ENCODE measurements at places on chromosomes 16 and 17. TPM values are rescaled to one million over a fixed set of nuclear protein-coding genes. Genes with fewer than 3 reads are reported as not detected.
A peak's percentile ranks its signal among the peaks of the same experiment; 100 is the strongest.

DNA sequence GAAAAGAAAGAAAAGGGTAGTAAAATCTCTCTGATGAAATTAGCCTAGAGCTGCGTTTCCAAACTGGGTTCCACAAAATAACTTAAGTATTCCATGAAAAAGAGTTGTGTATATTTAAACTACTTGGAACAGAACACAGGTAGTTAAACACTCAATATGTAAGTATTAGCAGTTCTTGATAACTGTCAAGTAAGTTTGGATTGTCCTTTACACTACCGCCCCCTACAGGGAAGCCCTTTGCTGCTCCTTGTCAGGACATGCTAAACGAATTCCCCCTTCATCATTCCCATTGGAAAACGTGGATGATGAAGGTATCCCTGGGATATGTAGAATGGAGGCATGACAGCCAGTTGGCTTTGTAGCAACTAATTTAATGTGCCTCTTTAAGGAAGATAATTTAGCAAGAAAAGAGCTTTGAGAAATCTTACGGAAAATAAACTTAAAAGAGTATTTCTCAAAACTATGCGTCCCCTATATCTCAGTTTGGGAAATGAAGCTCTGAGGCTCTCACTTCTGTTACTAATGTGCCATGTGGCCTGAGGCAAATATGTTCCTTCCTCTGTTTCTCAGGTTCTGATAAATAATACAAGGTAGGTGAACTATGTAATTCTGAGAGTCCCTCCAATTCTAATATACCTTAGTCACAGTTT, 18.8 kb downstream of the NCBP3 start:
- peak; percentile 75 for DNase-seq
- H3K36me3 ChIP-seq = peaks cover 68% of the 10 kb centered on the region
- H3K4me3 ChIP-seq = no peak overlapping the region

DNA sequence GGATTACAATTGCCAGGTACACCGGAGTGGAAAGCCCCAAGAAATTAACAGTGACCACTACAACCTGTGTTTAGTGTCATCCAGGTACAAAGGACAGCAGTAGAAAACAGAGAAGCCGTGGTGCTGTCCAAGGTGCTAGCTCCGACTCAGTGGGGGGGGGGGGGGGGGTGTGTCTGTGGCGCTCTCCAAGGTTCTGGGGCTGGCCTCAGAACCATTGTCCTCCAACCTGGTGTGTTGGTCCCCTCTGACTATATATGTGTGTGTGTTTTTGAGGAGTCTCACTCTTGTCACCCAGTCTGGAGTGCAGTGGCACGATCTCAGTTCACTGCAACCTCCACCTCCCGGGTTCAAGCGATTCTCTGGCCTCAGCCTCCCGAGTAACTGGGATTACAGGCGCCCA, 5.8 kb upstream of the ZNF23 start:
- no peaks in the 10 kb centered on the region for H3K4me1 ChIP-seq
- no peaks in the 10 kb centered on the region for H3K27me3 ChIP-seq
- H3K36me3 ChIP-seq = no peaks in the 10 kb centered on the region

The OR1F1 gene
- not detected for total RNA-seq

DNA sequence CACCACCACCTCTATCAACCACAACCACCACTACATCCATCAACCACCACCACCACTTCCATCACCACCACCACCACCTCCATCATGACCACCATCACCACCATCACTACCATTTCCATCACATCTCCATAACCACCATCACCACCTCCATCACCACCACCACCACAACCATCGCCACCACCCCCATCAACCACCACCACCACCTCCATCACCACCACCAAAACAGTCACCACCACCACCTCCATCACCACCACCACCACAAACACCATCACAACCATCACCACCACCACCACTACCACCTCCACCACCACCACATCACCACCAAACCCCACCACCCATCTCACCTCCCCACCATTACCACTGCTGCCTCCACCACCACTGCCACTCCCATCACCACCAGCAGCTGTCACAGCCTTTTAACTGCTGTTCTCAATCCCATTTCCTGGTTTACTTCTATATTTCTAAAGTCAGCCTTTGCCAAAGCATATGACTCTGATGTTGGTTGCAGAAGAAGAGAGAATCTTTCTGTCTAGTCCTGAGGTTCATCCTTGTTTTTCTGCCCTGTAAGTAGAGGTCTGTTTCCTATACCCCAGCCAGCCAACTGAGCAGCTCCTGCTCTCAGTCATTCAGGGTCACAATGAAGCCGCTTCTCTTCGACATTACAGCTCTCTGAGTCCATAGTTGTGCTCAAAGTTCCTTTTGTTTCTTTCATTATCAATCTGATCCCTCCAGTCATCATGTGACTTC, 14.0 kb downstream of the MARCHF10 start:
- DNase-seq = no peak
- no peaks in the 10 kb centered on the region for H3K4me1 ChIP-seq
- no peaks in the 10 kb centered on the region for H3K27me3 ChIP-seq
- no peak overlapping the region for H3K27ac ChIP-seq
- H3K4me3 ChIP-seq = no peak overlapping the region

- no peaks in the 10 kb centered on the region for H3K4me1 ChIP-seq
- no peaks in the 10 kb centered on the region for H3K36me3 ChIP-seq
- H3K4me3 ChIP-seq = no peak overlapping the region
- DNase-seq = no peak
Observed at GRCh38 chr17:61809816-61810392, 53.4 kb downstream of the BRIP1 start.

DNA sequence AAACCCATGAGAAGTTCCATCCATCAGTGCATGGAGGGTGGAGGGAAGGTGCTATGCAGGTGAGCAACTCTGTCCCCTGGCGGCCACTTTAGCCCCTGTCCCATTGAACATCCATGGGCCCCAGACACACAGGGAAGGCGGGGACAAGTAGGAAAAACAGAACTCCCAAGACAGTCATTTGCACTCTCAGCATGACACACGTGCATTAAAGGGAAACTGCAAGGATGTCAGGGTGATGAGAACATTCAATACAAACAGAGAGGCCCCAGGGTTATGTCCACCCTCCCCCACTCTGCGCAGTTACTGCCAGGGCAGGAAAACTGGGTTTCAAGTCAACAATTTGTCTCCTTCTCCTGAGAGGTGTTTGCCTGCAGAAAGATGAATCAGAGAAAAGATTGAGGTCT, 44.0 kb upstream of the AKTIP start:
- no peak overlapping the region for H3K4me3 ChIP-seq
- peak; percentile 71 for DNase-seq
- no peaks in the 10 kb centered on the region for H3K4me1 ChIP-seq
- H3K27me3 ChIP-seq = peaks cover 6% of the 10 kb centered on the region

The ATP1B2 gene
- 15.4 TPM for total RNA-seq

- no peak for DNase-seq
- H3K27ac ChIP-seq = no peak overlapping the region
- H3K27me3 ChIP-seq = no peaks in the 10 kb centered on the region
- no peak overlapping the region for H3K4me3 ChIP-seq
Observed at GRCh38 chr17:55634702-55635101, 88.0 kb downstream of the TMEM100 start.

- no peak overlapping the region for H3K4me3 ChIP-seq
- no peaks in the 10 kb centered on the region for H3K27me3 ChIP-seq
- peaks cover 5% of the 10 kb centered on the region for H3K4me1 ChIP-seq
- DNase-seq = no peak
Observed at GRCh38 chr16:14464192-14464591, 165.9 kb downstream of the PARN start.

GRCh38 chr17:39208893-39209292, 8.8 kb downstream of the RPL19 start:
- peaks cover 13% of the 10 kb centered on the region for H3K36me3 ChIP-seq
- H3K4me1 ChIP-seq = no peaks in the 10 kb centered on the region
- no peak overlapping the region for H3K27ac ChIP-seq
- no peak for DNase-seq
- H3K27me3 ChIP-seq = no peaks in the 10 kb centered on the region
- H3K4me3 ChIP-seq = no peak overlapping the region

DNA sequence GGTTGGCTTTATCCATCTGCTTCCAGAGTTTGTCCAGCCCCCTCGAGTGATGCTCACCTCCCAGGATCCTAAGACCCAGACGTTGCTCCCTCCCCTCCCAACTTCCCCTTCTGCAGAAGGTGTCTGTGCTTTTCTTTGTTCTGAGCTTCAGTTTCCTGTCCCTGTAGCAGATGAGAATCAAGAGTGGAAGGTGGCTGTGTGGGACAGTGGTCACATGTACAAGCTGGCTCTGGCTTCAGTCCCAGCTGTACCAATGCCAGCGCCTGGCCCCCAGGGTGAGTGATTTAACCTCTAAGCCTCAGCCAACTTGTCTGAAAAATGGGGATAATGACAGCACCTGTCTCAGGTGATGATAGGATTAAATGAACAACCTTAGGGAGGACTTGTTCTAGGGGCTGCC, 7.7 kb downstream of the PRR15L start:
- H3K36me3 ChIP-seq = no peaks in the 10 kb centered on the region
- H3K4me3 ChIP-seq = no peak overlapping the region
- H3K27me3 ChIP-seq = no peaks in the 10 kb centered on the region

The CLEC18C gene
- total RNA-seq = not detected

The UMOD gene
- not detected for total RNA-seq

The CCDC154 gene
- 1.3 TPM for total RNA-seq

The CHTF18 gene
- 120 TPM for total RNA-seq

DNA sequence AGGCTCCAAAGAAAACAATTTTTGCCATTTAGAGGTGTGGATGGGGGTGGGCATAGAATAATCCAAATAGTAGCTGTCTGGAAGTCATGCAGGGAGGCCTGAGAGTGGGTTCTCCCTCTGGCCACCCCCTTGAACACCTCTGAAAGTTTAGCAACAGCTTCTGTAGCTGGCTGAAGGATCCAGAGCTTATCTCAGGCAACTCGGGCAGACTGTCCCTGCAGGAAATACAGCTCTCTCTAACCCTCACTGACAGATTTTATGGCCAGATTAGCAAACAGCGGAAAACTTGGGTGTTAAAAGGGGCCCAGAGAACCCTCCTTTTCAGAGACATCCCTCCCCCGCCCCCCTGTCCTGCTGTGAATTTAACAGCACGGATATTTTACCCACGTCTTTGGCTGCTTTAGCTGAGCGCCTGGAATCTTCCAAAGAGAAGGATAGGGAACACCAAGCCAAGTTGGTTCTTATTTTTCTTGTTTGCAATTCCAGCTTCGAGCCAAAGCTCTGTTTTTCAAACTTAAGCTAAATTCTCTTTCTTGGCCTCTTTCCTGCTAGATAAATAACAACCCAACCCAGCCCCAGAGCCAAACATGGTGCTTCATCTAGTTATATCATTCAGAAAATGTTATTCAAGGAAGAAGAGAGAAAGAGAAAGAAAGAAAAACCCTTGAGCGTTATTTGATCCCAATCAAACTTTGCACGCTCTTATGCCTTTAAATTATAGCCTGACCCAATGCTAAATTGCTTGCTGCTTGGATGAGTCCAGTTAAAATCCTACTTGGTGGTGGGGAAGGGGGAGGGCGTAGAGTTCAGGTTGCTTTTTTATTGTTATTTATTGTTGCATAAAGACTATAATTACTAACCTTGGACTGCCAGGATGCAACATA, 2.3 kb upstream of the HOXB2 start:
- H3K4me3 ChIP-seq = peak overlapping the region; percentile 31
- DNase-seq = no peak
- H3K27me3 ChIP-seq = peaks cover 92% of the 10 kb centered on the region
- no peaks in the 10 kb centered on the region for H3K36me3 ChIP-seq

GRCh38 chr17:45256114-45256966, 5.6 kb downstream of the SPATA32 start:
- no peak overlapping the region for H3K27ac ChIP-seq
- H3K4me1 ChIP-seq = peaks cover 4% of the 10 kb centered on the region
- H3K27me3 ChIP-seq = no peaks in the 10 kb centered on the region
- peak overlapping the region; percentile 10 for H3K4me3 ChIP-seq
- DNase-seq = peak; percentile 60
- H3K36me3 ChIP-seq = no peaks in the 10 kb centered on the region

- no peak overlapping the region for H3K4me3 ChIP-seq
- DNase-seq = peak; percentile 24
- H3K36me3 ChIP-seq = no peaks in the 10 kb centered on the region
Observed at GRCh38 chr17:40068129-40068581, 5.4 kb downstream of the THRA start.

GRCh38 chr16:15854906-15855703, 1.7 kb downstream of the MYH11 start:
- H3K36me3 ChIP-seq = no peaks in the 10 kb centered on the region
- no peak overlapping the region for H3K4me3 ChIP-seq
- peaks cover 19% of the 10 kb centered on the region for H3K27me3 ChIP-seq
- H3K27ac ChIP-seq = no peak overlapping the region
- H3K4me1 ChIP-seq = no peaks in the 10 kb centered on the region

The METTL9 gene
- total RNA-seq = 108 TPM

DNA sequence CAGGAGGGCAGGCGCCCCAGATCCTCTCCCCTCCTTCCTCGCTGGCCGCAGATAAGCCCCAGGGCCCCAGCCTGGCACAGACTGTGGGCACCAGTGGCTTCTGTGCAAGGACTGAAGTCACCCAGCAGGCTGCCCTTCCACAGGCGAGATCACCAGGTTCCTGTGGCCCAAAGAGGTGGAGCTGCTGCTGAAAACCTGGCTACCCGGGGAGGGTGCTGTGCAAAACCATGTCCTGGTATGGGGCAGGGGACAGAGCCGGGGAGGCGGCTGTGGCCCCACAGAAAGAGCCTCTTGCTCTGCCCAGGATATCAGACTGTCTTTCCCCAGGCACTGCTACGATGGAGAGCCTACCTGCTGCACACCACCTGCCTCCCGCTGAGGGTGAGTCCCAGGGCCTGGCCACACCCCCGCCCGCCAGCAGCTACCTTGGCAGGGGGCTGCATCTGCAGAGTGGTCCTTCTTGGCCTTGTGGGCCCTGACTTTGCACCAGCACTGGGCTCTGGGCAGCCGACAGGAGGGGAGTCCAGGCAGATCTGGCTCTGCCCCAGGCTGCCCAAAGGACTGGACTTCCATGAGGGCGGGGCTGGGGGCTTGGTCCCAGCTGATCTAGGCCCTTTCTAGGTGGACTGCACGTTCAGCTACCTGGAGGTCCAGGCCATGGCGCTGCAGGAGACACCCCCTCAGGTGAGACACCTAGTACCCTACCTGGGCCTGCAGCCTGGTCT, 615 bp downstream of the CARMIL2 start:
- DNase-seq = no peak
- no peaks in the 10 kb centered on the region for H3K4me1 ChIP-seq
- peaks cover 3% of the 10 kb centered on the region for H3K36me3 ChIP-seq
- H3K27ac ChIP-seq = no peak overlapping the region

The TSPAN10 gene
- 1.2 TPM for total RNA-seq

DNA sequence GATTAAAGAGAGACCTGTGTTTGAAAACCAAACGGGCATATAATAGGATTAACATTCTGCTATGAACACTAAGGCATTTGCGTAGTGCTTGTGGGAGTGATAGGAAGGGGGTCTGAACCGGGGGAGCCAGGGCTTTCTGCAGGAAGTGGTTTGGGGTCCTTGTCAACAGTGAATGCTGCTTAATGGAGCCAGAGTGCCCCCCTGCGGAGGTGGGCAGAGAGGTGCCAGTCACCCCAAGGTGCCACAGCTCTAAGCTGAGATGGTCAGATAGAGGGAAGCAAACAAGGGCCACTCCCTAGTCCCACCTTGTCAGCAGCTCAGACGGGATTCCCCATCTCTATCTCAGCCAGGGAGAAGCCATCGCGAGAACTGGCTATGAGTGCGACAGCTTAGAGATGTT, 17.7 kb downstream of the NAA60 start:
- DNase-seq = no peak
- peaks cover 8% of the 10 kb centered on the region for H3K4me1 ChIP-seq
- peak overlapping the region; percentile 59 for H3K4me3 ChIP-seq
- H3K27me3 ChIP-seq = no peaks in the 10 kb centered on the region
- peaks cover under 1% of the 10 kb centered on the region for H3K36me3 ChIP-seq
- H3K27ac ChIP-seq = no peak overlapping the region

All from H9 (cell line).